ENCODE measurements at places on chromosomes 5 and 9.

- peak; percentile 57 for DNase-seq
Measured at GRCh38 chr5:11904265-11904906, at the start of gene CTNND2. CTNND2 (minus strand) TSS chr5:11904446; CDS start chr5:11903853, 593 bp downstream.

DNA sequence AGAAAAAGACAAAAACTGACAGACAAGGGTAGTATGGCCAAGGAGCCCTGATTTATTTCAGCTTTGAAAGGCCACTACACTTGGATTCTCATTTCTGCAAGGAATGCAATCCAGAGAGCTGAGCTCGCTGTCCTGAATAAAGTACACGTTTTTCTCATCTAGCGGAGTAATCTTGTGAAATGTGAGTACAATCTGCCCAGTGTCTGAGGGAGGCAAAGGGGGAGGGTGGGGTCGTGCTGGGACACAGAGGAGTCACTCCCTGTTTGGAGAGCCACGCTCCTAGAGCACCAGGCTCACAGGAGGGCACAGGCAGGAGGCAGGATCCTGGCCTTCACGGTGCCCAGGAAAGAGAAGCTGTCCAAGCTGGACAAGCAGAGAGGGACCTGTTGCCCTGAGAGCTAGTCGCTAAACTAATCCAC, 51.0 kb upstream of the IFNK start:
- DNase-seq, result peak; percentile 47

GRCh38 chr9:82117026-82117811, 128.6 kb downstream of the SPATA31D1 start:
- DNase-seq, result peak; percentile 7

DNA sequence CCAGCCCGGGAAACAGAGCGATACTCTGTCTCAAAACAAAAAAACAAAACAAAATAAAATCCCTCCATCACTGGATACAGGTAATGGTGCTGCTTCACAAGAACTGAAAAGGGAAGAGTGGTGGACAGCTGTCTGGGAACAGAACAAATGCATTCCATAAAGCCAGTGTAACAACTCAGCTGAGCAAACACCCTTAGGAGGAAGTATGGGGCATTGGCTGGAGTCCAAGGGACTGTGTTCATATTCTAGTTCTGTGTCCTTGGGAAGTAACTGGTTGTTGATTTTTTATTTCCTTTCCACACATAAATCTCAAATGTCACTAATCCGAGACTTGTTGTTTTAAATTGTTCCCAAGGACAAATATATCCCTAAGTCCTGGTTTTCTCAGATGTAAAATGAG, 38.3 kb downstream of the HTR1A start:
- no peak for DNase-seq

GRCh38 chr5:9479361-9479760, 66.5 kb downstream of the SEMA5A start:
- DNase-seq, result no peak

GRCh38 chr9:105062222-105062855, 134.4 kb upstream of the ABCA1 start:
- no peak for DNase-seq

- no peak for DNase-seq
Measured at GRCh38 chr5:89934069-89934468, 475.5 kb downstream of the CETN3 start.

DNA sequence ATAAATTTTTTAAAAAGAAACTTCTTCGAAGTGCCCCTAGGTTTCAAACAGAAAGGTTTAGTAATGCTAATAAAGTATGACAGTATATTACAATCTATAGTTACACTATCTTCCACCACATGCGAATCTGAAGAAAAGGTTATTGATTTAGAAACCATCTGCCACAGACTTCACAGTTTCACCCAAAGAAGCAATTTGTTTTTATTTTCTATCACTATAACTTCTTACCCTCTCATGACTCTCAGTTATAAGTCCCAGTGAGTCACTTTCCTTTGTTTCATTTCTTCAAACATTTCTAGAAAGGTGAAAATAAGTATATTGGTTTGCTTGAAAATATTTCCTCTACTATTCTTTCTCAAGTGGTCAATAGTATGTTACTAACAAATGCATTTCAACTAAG, 93.6 kb downstream of the MCTP1 start:
- no peak for DNase-seq

GRCh38 chr5:102554082-102554481, 55.3 kb upstream of the SLCO6A1 start:
- no peak for DNase-seq

DNA sequence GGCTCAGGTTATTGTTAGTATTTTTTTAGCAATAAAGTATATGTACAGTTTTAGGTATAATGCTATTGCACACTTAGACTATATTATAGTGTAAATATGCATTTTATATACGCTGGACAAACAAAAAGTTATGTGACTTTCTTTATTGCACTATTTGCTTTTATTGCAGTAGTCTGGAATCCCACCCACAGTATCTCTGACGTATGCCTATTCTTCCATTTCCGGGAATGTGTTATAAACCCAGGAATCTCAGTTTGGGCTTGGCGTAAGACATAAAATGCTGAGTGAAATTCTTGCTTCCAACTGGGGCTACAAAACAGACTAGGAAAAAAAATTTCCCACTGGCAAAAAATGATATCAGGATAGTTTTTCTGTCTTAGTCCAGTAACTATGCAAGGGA, 119.1 kb downstream of the HTR1A start:
- no peak for DNase-seq

- peak; percentile 2 for DNase-seq
Measured at GRCh38 chr5:177023303-177023664, 788 bp downstream of the ZNF346 start.

DNA sequence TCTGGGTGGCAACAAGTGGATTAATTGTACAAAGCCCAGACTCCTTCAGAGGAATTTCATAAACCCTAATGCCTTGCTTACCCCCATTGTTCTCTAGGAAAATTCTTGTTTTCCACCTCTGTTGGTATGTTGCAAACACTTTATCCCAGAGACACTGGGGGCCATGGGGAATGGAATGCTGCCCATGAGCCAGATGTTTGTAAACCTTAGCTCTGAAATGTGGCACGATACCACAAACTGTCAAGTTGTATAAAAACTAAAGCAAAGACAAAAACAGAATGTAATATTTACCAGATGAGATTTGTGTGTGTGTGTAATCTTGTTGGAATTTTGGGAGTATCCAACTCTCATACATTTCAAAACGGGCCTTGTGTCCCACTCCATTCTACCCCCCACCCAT, 465.0 kb downstream of the EBF1 start:
- DNase-seq, result no peak

DNA sequence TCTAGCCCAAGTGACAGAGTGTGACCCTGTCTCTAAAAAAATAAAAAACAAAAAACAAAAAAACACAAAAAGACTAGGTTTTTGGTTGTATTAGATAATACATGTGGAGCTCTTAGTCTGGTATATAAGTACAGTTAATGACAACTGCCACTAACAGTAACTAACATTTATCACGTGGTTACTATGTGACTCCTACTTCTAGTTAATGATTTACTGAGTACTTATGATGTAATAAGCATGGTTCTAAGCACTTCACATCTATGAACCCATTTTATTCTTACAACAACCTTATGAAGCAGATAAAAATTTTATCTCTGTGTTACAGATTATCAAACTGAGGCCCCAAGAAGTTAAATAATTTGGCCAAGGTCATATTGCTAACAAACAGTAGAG, 6.1 kb upstream of the TMEFF1 start:
- no peak for DNase-seq

- DNase-seq, result no peak
Measured at GRCh38 chr9:37660691-37661090, 9.9 kb downstream of the FRMPD1 start.

- DNase-seq, result no peak
Measured at GRCh38 chr5:68374796-68375518, 159.4 kb downstream of the PIK3R1 start.

DNA sequence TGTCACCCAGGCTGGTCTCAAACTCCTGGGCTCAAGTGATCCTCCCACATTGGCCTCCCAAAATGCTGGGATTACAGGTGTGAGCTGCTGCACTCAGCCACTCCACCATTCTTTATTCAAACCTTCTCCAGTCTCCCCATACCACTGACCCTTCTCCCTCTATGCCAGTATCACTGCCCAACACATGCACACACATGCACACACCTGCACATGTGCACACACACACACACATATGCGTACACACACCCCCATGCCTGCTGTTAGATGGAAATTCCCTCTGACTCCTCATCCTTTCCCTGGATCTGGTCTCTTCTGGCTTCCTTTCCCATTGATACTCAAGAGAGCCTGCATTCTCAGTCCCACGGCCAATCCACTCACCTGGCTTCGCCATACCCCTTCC, 170.0 kb downstream of the CRB2 start:
- DNase-seq, result no peak

DNA sequence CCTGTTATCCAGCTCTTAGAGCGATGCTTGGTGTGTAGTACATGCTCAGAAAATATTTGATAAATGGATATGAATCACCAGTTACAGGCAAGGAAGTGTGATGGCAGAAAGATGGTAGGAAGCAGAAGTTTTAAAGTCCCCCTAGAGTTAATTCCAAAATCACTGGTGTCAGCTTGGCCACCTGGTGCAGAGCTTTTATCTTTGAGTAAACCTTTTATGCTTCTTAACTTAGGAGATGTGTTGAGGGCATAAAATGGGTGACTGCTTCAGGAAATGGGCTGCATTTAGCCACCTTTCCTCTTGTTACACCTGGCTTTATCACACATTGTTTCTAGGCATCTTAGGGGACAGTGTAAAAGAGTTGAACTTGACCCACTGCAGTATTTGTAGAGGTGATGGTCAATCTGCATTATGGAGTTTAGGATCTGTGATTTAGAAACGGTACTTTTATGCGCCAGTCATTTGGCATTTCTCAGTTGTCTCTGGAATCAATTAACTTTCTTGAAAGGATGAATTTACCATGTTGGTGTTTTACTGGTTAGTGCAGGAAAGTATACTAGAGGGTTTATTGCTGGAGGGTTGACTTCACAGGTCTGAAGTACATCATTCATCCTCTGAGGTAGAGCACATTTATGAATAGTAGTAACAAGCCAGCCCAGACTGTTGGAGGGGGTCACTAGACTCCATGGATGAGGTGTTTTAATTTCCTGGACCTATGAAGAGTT, 7.5 kb upstream of the FAM120AOS start:
- DNase-seq, result no peak

DNA sequence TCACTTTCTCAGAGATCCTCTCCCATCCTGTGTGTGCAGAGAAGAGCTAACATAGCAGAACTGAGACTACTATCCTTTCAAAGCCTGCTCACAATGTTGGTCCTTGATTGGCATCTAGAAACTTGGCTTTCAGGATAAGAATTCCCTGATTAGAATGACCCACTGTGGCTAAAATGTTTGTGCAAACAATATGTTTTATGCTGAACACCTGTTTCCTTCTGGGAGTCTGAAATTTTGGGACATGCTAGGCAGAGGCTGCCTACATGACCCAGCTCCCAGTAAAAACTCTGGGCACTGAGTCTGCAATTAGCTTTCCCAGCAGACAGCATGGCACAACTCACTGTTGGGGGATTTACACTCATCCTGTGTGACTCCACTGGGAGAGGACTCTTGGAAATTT, 78.9 kb downstream of the CFAP95 start:
- no peak for DNase-seq

- no peak for DNase-seq
Measured at GRCh38 chr5:170300361-170301013, 2.9 kb upstream of the LCP2 start.

- DNase-seq, result no peak
Measured at GRCh38 chr9:8613346-8613825, 813.8 kb upstream of the DMAC1 start.

- DNase-seq, result no peak
Measured at GRCh38 chr5:179769271-179769670, 24.5 kb upstream of the LTC4S start.

DNA sequence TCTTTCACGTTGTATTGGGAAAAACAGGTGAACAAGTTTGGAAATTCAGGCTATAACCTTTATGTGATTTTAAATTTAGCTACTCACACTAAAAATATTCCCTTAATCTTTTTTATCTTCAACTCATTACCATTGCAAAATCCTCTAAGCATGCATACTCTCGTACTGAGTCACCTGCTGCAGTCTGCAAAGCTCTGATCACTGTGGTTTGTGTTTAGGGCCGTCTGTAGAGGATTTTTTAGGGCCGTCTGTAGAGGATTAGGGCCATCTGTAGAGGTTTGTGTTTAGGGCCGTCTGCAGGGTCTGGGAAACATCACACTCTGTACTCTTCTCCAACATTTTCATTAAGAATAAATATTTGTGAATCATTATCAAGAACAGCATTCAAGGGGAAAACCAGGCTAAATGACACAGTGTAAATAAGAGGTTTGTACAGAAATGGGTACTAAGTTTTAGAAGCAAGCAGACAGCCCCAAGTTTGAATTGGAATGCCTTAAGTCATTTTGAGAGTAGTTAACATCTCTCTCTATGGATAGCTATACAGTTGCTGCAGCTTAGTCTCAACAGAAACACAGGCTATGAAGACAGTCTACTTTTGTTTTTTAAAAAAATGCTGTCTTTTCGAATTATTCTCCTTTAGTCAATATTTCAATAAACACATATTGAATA, 155.0 kb upstream of the TSLP start:
- DNase-seq, result no peak

DNA sequence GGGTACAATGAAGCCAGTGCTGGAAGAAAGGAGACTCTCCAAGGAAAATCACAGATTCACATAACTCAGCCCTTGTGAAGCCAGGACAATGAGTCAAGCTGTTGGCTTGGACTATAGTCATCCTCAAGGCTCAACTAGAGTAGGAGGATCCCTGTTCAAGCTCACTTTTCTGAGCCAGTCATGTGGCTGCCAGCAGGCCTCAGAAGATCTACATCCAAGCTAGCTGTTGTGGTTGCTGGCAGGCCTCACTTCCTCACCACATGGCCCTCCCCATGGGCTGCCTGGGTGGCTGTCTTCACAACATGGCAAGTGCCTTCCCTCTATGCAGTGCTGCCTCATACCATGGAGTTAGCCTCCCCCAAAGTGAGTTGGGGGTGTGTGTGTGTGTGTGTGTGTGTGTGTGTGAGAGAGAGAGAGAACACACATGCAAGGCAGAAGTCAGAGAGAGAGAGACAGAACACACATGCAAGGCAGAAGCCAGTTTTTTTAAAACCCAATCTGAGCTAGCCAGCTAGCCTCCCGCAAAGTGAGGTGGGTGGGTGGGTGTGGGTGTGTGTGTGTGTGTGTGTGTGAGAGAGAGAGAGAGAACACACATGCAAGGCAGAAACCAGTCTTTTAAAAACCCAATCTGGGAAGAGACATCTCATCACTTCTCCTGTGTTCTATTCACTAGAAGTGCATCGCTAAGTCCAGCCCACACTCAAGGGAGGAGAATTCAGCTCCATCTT, 17.1 kb downstream of the SCAI start:
- peak; percentile 66 for DNase-seq

DNA sequence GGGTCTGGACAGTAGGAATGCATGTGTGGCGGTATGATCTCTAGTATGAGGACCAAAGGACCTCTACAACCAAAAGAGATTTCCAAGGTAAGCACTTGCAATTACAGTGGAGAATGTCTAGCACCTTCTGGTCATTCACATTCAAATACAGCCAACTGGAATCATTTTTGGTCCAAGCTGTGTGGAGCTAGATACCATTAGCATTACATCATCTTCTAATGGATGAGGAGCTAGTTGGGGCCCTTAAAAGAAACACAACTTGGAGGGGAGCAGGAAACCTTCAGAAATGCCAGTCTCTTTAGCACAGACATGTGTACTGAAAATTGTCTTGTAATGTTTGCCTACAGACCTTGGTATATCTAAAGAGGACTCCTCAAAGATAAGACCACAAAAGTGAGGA, 244.7 kb downstream of the BNC2 start:
- no peak for DNase-seq
